ENCODE measurements at places on chromosomes 12 and 14.

GRCh38 chr12:107875786-107876185, 101.3 kb downstream of the ASCL4 start:
- DNase-seq, result no peak

DNA sequence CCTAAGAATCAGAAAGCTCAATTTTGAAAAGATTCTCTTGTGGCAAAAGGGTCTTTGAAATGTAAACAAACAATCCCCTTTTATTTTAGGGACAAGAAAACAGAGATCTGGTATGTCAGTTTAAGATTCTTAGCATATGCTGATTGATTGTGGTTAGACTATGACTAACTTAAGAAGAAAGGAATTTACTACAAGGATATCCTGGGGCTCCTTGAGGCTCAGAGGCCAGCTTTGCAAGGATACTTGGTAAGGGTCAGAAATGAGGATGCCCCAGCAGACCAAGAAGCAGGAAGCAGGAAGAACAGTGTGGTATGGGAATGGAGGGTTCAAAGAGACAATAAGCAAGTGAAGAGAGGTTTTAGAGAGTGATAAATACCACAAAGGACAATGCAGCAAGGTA, 474.6 kb downstream of the ETNK1 start:
- no peak for DNase-seq

DNA sequence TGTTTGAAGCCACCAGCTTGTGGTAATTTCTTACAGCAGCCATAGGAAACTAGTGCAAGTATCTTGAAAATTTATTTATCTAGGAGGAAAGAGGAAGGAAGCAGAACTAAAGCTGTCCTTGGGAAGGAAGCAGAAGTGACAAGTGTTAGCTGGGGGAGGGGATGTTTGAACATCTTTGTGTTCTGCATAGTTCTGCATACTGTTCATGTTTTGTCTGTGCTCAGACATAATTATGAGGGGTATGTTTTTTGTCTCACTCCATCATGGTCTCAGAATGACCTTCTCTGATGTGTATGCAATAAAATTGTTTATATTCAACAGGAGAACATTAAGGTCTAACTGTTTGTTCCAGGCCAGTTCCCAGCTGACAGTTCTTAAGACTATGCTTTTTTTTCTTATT, 606.5 kb downstream of the GALC start:
- DNase-seq, result no peak

GRCh38 chr12:47393403-47393790, 312.4 kb downstream of the RPAP3 start:
- DNase-seq, result no peak

DNA sequence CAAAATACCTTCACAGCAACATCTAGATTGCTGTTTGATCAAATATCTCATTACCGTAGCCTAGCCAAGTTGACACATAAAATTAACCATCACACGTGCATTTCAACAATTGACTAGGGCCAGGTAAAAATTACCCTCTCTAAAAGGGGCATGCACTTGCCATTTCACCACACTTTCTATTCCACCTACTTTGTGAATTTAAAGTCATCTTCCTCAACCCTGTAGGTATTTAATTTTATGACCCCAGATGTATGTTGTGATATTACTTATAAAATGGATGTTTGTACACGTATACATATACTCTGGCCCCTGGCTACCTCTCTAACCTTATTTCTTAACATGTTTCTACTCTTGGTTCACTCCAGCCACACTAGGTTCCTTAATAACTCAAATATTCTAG, 160.2 kb downstream of the FOXA1 start:
- DNase-seq, result no peak

DNA sequence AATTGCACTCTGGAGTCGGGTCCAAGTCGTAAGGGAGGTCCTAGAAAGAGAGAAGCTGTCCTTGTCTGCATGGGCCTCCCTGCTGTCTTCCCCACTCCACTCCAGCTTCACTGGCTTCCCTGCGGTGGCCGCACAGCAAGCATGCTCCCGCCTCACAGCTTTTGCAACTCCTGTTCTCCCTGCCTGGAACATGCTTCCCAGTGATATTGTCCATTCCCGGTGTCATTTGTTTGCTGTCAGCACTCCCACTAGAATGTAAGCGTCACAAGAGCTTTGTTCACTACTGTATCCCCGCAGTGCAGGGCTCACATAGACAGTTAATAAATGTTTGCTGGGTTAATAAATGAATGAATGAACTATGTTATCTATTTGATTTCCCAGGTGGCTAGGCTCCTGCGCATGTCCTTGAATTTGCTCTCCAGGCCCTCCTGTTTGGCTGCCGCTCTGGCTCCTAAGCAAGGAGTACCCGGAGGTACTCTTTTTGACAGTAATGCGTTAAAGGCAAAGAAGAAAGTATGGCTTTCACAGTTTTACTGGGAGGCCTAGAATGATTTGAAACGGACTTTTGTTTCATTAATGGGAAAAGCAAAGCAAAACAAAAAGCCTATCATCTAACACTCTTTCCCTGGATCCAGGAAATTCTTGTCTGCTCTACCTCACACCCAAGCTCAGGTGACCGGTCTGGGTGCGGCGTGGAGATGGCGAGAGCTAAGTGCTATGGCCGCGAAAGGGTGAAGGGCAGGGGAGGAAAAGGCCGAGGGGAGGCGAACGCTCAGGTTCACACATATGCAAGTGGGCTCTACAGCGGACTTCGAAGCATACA, 6.2 kb upstream of the SLC7A7 start:
- DNase-seq, result peak; percentile 36

GRCh38 chr14:58822856-58823255, 185.1 kb downstream of the DACT1 start:
- no peak for DNase-seq

DNA sequence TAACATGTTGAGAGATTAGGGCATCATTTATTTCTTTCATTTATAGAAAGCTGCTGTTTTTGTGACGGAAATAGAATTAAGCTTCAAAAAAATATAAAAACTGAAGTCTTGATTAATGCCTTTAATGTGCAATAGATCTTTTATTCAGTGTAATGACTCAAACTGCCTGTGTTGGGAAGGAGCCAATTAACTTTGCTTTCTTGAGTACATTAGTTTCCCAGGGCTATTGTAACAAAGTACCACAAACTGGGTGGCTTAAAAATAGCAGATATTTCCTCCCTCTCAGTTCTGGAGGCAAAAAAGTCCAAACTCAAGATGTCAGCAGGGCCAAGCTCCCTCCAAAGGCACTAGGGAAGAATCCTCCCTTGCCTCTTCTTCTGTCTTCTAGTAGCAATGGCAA, 36.6 kb downstream of the EID3 start:
- no peak for DNase-seq

GRCh38 chr12:55072083-55072482, 52.3 kb downstream of the NEUROD4 start:
- no peak for DNase-seq

GRCh38 chr12:132754160-132754932, 7.3 kb downstream of the ANKLE2 start:
- no peak for DNase-seq

DNA sequence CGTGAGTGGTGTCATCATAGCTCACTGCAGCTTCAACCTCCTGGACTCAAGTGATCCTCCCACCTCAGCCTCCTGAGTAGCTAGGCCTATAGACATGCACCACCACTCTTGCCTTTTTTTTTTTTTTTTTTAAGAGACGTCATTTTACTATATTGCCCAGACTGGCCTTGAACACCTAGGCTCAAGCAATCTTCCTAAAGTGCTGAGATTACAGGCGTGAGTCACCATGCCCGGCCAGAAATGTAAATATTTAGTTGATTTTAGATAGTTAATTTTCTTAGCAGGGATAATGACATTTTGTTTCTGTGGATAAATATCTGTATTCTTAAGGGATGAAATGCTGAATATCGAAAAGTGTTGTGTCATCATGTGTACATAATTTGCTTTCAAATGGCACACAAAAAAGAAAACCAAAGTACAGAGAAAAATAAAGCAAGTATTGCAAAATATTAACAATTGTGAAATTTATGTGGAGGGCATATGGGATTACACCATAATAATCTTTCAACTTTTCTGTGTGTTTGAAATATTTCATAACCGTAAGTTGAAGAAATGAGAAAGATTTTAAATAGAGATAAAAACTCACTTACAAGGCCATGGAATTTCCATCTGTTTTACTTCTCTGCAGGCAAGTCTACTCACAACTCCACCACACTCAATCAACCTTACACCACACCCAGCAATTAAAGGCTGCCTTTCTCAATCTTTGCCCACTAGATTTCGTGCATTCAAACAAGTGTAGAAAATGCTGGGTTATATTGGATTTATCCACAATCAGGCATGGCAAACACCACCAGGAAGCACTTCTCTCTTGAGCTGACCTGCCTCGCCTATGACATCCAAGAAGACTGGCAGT, 93.7 kb downstream of the SPTSSA start:
- DNase-seq, result no peak

DNA sequence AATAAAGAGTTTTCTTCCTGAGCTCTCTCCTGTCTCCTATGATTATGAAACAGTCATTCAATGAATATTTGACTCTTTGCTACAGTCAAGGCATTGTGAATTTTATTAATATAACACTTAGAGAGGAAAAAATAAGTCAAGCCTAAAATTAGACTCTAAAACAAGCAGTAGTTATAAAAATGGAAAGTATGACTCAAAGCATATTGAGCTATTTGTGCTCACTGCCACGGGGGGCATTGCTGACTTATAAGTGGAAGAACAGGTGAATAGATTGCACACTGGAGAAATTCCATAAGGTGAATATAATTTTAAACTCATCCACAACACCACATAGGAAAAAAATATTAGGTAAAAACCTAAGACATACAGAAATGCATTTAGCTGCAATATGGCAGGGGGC, 87.7 kb upstream of the CCDC196 start:
- DNase-seq, result no peak

- no peak for DNase-seq
These were observed 18.5 kb downstream of the SFSWAP start for GRCh38 chr12:131729254-131729955.

DNA sequence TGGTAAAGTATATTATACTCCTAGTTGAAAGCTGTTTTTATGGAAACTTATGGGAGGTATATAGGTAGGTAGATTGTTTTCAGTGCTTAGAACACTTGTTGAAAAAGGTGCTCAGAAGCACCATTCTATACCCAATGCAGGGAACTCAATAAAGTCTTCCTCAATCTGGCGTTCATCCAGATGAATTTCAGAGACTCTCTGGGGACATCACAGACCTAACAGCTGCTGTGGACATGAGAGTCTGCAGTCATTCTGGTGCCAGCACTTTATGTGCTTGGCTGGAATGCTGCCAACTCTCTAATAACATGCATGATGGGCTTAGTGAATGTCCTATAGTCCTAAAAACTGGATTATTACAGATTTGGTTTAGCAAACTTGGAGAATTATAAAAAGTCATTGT, 115.9 kb downstream of the NTN4 start:
- peak; percentile 69 for DNase-seq

DNA sequence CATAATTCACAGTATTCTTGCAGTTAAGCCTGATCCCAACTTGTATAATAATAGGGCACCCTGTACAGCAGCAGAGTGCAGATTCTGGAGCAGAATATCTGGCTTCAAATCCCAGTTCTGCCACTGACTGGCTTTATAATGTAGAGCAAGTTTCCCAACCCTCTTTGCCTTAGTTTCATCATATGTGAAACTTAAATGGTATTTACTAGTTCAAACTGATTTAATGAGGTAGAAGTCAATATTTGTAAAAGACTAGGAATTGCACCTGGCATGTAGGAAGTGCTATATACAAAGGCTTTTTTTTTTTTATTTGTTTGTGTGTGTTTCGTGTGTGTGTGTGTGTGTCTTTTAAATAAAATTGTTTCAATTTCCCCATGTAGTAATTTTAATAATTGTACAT, 125.9 kb downstream of the CCER1 start:
- no peak for DNase-seq

DNA sequence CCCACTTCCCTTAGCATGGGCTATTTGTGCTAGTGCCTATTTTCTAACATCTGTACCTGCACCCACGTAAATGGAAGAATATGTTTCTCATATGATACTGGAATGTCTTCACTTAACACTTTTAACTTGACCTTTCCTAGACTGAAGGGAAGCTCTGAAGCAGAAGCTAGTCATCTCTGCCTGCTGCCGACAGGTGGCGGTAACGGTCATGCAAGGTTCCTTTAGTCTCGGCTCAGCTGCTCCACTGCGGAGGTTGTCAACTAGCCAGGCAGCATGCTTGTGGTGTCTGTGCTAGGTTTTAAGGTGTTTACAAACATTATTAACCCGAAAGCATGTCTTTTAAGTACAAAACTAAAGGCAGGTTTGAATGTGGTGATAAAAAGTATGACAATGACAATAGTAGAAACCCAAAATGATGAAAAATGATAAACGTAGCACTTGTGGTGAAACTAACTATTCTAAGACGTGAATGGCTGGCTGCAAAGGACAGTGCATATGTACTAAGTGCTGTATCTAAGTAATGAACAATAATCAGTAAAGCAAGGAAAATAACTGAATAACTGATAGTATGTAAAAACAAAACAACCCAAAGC, 117.2 kb downstream of the GRIN2B start:
- peak; percentile 80 for DNase-seq

- no peak for DNase-seq
These were observed 29.3 kb upstream of the PELI2 start for GRCh38 chr14:56088941-56089340.

DNA sequence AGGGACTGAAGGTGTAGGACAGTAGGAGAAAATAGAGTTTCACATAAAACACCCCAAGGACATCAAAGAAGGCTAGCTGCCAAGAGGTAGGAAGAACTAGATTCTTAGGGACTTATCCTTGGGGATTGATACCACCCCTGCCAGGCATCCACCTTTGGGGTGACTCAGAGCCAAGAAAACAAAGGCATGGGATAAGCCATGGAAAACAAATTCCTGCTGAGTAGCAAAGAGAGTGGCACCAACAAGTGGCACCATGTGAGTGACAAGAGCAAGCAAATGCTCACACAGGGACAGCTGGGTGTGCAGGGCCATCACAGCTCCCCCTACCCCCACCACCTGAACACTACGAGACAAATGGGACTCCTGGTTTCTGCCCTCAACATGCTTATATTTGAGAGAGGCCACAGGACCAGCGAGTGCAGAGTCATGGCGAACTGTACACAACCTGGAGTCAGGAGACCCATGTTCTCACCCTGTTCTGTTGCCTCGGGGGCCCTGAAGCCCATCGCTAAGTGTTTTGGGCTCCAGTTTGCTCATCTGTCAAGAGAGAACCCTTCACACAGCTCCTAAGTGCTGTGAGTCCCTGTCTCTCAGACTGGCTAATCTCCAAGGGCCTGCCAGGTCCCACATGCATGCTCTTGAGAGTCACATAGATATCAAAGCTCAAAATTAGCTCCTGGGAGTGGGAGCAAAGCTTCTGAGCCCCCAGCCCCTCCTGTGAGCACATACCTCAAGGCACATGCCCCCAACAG, 91.9 kb downstream of the DPF3 start:
- no peak for DNase-seq

DNA sequence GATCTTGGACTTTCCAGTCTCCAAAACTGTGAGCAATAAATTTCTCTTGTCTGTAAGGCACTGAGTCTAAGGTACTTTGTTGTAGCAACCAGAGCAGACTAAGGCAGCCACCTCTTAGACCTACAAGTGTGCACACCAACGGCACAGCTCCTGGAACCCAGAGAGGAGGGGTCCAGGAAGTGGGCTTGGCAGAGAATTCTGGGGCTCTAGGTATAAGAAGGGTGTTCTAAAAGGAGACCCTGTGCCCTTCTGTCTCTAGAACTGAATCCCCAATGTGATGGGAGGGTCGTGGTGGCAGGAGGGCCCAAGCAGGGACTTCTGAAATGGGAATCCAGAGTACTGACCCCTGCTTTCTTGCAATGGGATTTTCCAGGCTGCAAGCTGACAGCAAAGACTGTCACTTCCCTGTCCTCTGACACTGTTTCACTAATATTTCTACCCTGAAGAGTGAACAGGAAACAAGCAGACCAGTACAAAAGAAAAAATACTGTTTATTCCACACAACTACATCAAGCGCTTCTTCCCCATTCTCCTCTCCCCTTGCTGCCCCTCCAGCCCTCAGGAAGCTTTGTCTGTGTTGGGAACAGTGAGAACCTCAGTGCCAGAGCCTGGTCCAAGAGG, 13.6 kb upstream of the TFCP2 start:
- no peak for DNase-seq

Data from right hindlimb (tissue), 1 donor.